ENCODE measurements at places on chromosomes 1 and 21.

DNA sequence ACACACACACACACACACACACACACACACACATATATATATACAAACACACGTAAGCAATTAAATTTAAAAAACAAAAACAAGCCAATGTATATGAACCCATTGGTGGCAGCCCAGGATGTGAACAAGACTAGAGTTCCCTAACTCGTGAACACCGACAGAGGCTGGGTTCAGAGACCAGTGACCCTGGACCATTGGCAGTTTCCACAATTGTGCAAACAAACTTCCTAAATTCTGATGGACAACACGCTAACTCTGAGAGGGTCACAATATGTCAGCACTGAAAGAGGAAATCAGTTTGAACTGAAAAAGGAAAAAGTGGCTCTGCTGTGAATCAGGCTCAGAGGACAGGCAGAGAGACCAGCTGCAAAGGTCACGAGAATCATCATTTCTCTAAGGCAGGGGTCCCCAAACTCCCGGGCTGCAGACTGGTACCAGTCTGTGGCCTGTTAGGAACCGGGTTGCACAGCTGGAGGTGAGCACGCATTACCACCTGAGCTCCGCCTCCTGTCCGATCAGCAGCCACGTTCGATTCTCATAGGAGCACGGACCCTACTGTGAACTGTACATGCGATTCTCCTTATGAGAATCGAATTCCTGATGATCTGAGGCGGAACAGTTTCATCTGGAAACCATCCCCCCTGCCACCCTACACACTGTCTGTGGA lies 50.5 kb upstream of the ERO1B start:
- DNase-seq, result no peak

DNA sequence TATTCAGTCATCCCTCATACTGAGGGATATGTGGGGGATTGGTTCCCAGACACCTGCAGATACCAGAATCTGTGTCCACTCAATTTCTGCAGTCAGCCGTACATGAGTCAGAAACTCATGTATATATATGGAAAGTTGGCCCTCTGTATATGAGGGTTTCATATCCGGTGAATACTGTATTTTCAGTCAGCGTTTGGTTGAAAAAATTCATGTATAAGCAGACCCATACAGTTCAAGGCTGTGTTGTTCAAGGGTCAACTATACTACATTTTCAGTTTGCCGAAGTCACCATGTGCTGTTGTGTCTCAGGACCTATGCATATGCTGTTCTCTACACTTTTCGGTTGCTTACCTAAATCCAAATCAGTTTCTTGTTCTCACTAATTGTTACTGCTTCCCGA lies 10.5 kb downstream of the AXDND1 start:
- no peak for DNase-seq

DNA sequence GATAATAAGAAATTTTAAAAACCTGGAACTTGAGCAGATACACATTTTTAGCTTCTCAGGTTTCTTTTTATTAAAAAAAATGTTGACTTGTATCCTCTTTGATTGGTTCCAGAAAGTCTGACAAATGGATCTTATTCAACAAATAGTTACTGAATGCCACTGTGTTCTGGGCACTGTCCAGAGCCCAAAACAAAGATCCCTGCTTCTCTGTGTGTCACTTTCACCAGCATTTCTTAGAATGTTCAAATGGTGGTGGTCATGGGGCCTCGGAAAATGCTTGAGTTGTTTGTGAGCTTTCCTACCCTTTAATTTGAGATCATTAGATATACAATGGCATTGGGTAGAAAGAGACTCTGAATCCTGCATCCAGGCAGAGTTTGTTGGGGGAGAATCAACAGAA lies 19.9 kb downstream of the ACTN2 start:
- DNase-seq, result no peak

DNA sequence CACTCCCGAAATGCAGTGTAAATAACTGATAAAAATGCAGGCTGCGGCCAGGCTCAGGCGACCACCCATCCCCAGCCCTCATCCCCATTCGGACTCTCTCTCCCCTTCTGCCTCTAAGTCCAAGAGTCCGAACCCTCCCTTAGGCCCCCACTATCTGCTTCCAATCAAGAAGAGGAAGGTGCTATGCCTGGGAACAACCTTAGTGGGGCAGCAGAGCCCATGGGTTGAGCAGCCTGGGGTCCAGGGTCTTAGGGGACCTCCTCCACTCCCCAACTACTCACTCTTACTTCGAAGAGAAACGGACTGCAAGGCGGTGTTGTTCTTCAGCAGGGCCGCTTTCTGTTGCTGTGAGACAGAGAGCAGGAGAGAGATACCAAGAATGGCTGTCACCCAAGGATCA lies 12.2 kb downstream of the ARHGEF2 start:
- no peak for DNase-seq

- DNase-seq, result no peak
These were observed 31.7 kb upstream of the GPR88 start for GRCh38 chr1:100506217-100506616.

- no peak for DNase-seq
These were observed 160.5 kb downstream of the NPHP4 start for GRCh38 chr1:5831600-5832335.

DNA sequence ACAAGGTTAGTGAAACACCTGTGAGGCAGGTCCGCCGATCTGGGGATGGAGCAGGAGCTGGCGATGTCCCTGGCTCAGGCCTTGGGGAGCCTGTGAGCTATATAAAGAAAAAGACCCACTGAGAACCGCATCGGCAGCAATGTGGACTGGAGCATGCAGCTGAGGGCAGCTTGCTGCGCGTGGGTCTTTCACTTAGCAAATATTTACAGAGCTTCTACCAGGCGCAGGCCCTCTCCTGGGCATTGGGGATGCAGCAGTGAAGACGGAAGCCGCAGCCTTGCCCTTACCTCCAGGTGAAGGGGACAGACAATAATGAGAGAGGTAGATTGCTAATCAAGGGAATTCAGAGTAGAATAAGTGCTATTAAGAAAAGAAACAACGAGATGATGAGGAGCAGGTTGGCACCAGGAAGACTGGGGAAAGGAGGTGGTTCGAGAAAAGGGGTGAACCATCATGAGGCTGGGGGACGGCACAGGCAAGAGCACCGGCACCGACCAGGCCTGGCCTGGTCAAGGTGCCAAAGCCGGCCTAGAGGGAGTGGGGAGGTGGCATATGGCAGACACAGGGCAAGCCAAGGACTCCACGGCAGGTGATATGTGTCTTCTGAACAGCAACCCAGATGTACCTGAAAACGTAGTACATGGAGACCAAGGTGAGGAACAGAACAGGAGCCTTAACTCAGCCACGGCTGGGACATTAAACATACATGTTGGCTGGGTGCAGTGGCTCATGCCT lies 60.7 kb upstream of the PAX7 start:
- DNase-seq, result no peak

DNA sequence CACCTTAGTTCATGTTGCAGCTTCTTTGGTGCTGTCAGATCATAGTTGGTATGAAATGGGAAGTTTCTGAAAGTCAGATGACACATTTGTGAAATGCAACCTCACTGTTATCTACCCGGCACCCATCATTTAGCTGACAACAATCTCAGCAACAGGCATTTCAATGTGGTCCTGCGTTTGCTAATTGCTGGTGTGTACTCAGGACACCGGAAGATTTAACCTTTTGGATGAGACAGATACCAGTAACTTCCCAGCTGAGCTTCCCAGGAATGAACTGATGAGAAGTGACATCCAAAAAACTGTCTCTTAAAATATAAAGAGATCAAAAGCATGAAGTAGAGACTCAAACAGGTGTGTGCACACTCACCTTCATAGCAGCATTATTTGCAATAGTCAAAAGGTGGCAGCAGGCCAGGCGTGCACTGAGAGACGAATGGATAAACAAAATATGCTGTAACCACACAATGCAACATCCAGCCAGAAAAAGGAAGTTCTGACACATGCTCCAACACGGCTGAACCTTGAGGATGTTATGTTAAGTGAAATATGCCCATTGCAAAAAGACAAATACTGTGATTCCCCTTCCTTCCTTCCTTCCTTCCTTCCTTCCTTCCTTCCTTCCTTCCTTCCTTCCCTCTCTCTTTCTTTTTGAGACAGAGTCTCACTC lies 7.9 kb upstream of the CLDN14 start:
- no peak for DNase-seq

GRCh38 chr1:201584471-201585092 lies 45.7 kb downstream of the NAV1 start:
- no peak for DNase-seq
